ENCODE measurements at places on chromosomes 2 and 18.

DNA sequence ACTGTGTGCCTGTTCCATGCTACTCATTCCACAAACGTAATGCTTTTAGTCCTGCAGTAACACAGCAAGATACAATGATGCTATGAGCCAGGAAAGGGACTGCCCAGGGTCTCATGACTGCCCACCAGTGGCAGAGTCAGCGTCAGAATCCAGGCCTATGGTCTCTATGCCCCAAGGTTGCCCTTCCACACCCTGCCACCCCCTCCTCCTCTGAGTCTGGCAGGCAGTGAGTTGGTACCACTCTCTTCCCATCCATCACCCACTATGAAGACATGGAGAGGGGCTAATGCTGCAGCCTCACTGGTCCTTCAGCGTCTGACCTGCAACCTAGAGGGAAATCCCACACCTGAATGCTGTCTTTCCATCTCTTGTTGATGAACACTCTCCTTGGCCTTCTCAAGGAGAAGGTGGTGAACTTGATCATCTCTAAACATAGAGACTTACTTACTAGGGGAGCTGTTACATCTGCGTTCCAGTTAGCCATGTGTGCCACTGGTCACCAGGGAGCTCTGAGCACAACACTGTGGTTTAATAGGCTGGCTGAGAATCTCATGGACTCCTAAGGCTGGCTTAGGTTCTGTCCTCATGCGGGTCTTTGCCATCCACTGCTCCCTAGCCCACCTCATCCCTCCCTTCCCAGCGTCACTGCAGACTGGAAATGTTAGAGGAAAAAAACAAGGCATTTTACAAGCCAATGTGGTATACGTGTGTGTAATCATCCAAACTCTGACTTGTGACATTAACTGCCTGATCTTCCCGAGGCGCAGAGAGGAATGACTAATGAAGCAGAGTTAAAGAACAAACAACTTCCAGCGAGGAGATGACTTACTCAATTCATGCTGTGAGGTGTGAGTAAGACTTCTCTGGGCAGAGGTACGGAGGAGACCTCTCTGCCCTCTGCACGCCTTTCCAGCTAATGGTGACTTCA lies 28.8 kb downstream of the STEAP3 start:
- no peak for DNase-seq

GRCh38 chr2:105261061-105261460 lies 19.5 kb downstream of the GPR45 start:
- DNase-seq: no peak

- DNase-seq: no peak
Observed at GRCh38 chr2:211737282-211737681, 801.3 kb downstream of the ERBB4 start.

- no peak for DNase-seq
Observed at GRCh38 chr2:117858892-117859531, 44.5 kb downstream of the DDX18 start.

DNA sequence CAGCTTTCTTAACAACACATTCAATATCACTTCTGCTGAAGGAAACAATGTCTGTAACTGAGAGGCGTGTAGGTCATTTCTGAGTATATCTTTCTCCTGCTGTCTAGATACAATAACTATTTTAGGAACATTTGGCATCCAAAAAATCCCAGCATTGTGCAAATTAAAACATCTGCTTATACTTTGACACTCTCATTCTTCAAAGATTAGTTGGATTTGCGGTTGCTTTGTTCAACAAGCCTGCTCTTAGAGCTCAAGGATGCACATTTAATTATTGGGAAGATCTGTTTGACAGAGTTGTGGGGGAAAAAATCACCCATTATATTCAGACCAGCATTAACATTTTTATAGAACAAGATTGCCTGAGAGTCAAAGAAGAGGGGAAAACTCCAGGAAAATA lies 449.5 kb upstream of the HNRNPA3 start:
- DNase-seq: no peak

DNA sequence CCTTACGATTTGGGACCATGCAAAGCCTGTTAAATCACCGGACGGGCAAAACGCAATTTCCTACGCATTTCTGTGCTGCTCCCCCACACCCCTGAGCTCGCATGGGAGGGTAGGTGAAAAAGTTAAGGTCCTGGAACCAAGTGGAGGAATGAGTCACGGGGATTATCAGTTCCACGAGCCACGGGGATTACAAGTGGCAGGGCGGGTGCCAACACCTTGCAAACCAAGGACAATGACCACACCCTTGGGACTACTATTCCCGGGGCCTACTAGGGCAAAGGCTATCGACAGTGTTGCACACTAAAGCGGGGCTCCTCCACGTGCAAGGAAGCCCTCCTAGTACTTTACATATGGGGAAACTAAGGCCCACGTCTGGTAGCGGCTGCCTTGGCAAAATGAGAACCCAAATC lies 447 bp downstream of the RETSAT start:
- no peak for DNase-seq

- no peak for DNase-seq
Observed at GRCh38 chr2:74078466-74078865, 69.2 kb downstream of the BOLA3 start.

DNA sequence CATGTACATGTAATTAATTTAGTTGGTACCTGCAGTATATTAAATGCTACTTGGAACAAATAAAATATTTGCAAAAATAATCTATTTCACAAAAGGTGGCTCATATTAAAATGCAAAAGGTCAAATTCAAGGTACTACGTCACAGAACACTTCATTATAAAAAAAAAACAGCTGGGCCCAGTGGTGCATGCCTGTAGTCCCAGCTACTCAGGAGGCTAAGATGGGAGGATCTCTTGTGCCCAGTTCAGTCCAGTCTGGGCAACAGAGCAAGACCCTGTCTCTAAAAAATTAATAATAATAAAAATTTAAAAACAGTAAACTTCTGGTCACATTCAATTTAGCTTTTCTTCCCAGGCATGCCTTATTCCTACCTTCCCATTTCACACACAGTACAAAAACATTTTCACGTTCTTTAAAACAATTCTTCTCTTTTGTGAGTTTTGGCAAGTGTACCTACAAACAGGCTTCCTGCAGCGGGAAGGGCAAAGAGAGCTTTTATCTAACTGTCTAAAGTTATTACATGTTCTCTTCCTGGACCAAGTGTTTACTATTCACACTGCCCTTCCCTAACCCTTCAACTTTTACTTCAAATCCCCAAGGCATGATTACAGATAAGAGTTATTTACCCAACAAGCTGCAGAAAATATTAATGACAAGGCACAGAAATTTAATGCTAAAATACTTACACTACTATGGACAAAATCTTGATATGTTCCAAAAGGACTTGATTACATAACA lies 10.7 kb downstream of the BAZ2B start:
- DNase-seq: no peak

DNA sequence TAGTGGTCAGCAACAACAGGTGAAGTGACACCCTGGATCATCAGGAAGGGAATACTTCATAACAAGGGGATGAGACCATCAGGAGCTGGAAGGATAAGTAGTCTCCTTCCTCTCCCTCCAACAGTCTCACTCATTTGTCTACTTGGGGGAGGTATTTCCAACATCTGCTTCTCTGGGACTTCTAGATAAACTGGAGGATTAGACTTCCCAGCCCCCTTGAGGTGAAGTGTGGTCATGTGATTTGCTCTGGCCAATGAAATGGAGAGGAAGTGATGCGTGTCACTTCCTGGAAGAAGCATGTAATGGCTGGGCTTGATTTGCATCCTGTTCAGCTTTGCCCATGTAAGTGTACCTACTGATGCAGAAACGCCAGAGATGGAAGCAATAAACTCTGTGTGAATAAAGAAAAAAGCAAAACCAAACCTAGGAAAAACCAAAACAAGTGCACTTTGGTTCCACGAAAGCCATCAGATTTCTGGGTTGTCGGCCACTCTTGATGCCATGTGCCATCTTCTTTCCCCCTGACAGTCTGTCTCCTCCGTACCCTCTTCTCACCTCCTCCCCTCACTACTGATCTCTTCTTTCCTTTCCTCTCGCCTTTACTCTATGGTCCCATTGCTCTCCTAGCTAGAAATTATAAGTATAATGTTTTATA lies 76.1 kb upstream of the DNMT3A start:
- DNase-seq: no peak

- DNase-seq: no peak
Observed at GRCh38 chr2:223589901-223590300, 12.3 kb downstream of the SCG2 start.

DNA sequence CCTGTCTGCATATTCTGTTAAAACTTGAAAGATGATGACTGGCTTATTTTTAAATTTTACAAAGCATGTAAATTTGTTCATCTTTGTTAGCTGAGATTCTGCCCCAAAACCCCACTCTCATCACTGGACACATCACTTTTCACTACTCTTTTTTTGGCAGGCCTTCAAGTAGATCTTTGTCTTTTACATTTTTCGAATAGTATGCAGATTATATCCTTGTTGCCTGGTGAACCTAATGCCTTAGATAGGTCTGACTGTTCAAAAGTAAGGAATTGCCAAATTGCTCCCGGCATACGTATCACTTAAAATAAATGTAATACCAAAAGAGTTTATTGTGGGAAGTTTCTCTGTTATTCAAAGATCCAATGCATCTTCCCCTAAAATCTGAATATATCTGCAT lies 303.3 kb downstream of the XIRP2 start:
- DNase-seq: no peak
